ENCODE measurements at places on chromosomes 4 and X. TPM values are rescaled to one million over a fixed set of nuclear protein-coding genes. Genes with fewer than 3 reads are reported as not detected.

Gene NAP1L3
- polyA plus RNA-seq: 17.1 TPM

Gene TCEAL1
- 31.3 TPM for polyA plus RNA-seq

Gene SUPT20HL2
- polyA plus RNA-seq: not detected

Gene MCF2
- polyA plus RNA-seq: 0.06 TPM

DNA sequence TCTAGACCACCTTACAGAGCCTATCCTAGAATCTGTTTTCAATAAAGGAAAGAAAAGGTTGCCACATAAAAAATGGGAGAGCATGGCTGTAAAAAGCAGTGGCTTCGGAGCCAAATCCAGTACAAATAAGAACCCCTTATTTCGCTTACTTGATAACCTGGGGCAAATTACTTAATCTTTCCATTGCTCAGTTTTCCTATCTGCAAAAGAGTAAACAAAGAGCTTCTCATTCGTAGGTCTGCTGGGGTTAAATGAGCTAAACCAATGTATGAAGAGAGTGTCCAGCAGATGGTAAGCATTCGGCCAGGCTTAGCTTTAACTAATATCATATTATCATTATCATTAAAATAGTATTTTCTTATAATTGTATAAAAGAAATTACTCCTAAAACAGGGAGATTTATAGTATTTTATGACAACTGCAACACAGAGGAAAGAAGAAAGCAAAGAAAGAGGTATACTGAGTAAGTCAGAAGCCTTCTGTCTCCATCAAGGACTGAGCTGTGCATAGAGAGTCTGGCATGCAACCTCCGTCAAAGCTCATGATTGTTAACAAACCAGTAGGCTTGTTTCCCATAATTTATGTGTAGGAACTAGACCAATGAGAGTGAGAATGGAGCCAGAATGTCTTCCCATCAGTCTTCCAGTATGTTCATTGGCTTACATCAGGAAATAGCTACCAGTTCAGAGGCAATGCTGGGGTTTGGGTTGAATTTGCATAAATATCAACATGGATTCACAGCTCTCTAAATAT, 364.9 kb downstream of the UNC5C start:
- DNase-seq: no peak

- no peak for DNase-seq
Observed at GRCh38 chrX:136304493-136304892, 3.7 kb downstream of the ADGRG4 start.

GRCh38 chrX:39196192-39197102, 395.2 kb downstream of the MID1IP1 start:
- DNase-seq: peak; percentile 28

DNA sequence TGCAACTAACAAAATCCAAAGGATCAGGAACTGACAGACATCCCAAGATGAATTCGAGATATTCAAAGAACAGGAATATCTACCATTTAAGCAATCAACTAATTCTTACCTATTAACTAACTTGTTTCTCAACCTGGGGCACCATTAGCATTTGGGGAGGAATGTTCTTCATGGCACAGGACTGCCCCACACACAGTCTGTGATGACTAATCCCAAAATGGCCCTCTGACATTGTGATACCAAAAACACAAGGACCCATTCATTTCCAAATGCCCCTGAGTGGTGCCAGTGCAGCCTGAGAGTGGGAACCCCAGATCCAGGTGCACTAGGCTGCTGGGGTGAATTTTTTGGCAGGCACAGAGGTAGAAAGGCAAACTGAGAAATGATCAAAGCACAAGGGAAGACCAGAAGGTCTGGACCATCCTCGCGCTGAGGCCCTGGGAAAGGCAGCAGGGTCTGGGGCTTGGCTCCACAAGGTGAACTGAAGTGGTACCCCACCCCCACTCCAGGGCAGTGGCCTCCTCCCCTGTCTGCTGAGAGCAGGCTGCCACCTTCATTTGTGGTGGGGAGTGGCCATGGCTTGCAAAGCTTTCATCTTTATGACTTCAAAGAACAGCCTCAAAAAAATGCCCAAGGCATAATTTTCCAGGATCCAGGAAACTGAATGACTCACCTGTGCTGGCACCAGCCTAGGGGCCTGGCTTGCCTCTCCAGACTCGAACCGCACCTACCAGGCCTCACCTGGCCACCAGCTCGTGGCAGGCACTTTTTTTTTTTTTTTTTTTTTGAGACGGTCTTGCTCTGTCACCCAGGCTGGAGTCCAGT, 122.4 kb downstream of the BCOR start:
- no peak for DNase-seq

DNA sequence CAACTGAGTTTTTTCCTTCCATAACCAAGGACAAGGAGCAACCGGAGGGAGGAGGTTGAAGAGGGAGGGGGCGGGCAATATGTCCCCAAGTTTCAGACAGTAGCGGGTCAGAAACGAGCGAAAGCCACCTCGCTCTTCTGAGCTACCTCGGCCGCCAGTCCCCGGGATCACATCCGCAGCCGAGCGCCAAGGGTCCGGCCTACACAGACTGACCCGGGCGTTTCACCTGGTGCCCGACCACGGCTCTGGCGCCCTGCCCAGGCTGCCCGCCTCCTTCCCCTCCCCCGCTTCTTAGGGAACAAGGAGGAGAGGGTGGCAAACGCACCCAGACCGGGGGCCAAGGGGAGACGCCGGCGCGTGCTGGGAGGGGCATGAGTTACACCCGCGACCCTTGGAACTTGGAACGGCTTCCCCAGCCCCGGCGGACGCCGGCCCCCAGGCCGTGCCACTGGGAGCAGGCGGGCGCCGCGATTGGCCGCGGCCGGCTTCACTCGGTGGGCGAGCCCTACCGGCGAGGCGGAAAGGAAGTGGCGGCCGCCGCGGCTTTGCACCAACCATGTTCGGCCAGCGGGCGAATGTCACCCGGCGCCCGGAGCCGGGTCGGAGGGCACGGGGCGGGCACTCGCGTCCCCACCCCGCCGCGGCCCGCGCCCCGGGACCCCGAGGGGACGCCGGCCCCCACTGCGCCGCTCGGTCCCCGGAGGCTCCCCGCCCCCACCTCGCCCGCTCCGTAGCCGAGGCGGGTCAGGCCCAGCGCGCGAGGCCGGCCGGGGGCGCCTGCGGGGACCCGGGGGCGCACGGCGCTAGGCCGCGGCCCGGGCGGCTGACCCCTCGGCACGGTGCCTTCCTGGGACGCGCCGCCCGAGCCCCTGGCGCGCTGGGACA, 1.5 kb downstream of the IRF2 start:
- DNase-seq: peak; percentile 74

DNA sequence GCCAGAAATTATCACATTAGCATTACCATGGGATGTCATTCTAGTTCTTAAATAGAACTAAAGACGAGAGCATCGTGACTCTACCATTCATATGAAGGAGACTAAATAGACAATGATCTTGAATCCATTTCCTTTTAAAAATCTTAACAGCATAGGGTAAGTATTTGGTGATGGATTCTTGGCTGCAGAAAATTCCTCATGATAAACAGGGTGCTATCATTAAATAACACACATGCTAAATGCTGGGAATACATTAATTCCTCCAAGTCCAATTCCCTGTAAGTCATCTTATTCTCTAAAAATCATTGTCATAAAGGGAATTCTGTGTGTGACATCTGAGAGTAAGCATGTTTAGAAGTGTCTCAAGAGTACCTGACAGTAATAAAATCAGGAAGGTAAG, 470.4 kb upstream of the MAGEB2 start:
- DNase-seq: peak; percentile 14

DNA sequence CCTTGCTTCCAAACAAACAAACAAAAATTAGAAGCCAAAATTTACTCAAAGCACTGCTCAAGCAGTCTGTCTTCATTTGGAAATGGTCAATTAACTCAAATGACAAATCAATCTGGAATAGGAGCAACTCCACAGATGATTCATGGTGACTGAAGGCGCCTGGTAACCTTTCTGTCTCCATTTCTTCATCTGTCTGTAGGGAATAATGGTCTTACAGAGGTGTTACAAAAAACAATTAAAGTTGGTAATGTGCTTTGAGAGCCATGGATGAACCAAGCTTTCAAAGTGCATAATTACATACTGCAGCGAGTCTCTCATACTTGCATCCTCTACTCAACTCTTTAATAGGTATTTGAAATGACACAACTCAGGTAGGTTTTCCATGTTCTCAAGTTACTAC, 38.3 kb upstream of the STAG2 start:
- DNase-seq: no peak

GRCh38 chrX:47361538-47362511, 8.6 kb upstream of the ZNF157 start:
- DNase-seq: no peak

DNA sequence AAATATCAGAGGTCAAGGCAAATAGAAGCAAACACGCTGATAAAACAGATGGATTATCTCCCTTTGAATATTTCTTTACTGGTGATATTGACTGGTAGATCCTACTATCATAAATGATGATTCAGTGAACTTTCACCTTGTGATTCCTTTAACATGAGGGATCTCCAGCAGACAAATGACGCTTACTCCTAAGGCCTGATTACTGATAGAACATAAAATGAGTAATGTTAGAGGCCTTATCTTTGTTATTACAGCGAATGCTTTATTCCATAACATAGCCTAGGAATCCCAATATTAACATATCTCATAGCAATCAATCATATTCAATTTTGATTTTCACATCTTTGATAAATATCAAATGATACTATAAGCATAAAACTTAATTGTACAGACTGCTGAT, 152.3 kb downstream of the SLC10A7 start:
- DNase-seq: no peak

DNA sequence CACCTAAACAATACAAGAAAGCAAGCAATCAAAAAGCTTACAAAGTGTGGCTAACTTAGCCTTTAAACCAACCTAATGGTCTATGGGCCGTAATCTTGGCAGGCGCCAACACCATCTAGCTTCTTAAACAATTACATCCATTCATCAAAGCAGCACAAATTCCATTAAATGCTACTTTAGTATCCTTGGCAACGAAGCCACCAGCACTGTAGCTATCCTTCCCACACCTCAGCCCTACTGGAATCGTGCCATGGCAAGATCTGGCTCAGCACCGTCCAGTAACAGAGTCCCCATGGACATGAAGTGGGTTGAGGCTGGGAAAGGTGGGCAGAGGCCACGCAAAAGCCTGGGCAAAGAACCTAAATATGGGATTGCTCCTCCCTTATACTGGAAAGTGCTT, 91.6 kb upstream of the MAP3K15 start:
- no peak for DNase-seq

DNA sequence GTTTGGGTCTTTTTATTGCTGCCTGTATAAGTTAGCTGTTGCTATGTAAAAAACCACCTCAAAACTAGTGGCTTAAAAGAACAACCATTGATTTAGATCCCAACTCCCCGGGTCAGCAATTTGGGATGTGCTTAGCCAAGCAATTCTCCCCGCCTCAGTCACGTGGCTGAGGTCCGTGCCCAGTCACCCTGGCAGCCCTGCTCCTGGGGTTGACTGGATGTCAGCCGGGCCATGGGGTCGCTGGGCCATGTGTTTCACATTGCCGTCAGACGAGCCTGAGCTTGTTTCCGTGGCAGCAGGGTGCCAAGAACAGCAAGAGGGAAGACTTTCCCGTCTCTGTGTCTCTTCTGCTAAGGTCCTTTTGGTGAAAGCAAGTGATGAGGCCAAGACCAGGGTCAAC, 345.7 kb upstream of the FAT1 start:
- DNase-seq: no peak

DNA sequence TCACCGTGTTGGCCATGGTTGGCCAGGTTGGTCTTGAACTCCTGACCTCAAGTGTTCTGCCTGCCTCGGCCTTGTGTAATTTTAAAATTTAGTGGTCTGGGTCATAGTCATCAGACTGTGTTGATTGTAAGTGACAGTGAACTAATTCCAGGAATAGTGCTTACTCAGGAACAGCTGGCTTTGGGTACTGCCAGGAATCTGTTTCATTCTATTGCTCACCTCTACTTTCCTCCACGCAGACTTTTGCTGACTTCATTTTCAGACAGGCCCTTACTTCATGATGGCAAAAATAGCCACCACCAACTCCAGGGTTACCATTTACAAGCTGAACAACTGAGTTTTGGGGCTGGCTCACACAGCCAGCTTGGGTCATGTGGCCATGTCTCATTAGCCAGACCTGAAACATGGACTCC, 54.6 kb downstream of the FNIP2 start:
- no peak for DNase-seq

DNA sequence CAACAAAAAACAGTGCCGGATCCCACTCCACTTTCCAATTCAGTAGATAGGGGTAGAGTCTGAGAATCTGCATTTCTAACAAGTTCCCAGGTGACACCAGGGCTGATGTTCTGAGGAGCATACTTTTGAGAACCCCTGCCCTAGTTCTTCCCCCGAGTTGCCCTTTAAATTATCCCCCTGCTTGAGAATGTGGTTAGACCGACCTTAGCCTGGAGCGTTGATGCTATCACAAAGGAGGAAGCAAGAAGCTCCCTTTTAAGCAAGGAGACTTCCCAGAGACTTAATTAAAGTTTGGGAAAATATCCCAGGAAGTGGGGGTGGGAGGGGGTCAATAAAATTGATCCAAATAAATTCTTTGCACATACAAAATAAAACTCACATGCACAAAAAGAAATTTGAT, 485.9 kb downstream of the SMARCA1 start:
- DNase-seq: no peak

GRCh38 chrX:3743801-3744439, 30.5 kb upstream of the PRKX start:
- no peak for DNase-seq

DNA sequence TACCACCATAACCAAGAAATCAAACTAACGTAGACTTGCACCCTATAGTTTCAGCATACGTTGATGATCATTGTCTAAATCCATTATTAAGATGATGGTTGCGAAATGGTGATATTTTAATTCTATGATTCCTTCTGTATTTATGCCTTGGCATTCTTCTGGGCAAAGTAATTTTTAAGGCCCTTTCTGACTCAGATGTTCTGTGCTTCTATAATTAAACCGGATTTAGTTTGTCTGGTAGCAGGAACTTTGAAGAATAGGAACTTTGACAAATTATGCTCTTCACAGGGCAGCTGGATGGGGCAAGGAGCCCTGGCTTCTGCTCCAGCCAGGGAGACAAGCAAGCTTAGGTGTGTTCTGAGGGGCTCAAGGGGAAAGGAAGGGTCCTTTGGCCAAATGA, 23.8 kb upstream of the PLAC1 start:
- no peak for DNase-seq

DNA sequence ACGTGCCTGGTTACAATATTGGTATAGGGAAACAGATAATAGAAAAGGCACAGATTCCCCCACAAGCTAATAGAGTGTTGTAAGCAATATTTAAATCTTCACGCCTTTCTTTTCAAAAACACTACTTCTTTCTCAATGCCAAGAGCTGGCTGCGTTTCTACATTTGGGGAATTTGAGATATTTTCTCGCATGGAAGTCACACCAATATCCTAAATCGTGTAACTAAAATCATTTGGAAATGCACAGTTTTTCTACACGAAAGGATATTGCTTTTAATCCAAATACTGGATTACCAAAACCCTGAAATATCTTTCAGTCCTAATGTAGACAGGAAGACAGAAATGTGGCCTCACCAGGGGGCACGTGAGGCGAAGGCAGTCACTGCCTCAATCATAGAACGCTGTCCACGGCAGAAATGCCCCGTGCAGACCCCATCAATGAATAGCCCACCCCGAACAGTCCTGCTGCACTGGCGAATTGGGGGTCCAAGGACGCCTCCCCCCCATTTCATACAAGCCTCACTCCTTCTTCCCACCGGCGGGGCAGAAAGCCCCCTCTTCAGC, 106.6 kb downstream of the NSUN7 start:
- no peak for DNase-seq

GRCh38 chr4:572594-572993, 3.5 kb downstream of the TMEM271 start:
- DNase-seq: no peak
